ENCODE measurements at places on chromosomes 13 and 19.

DNA sequence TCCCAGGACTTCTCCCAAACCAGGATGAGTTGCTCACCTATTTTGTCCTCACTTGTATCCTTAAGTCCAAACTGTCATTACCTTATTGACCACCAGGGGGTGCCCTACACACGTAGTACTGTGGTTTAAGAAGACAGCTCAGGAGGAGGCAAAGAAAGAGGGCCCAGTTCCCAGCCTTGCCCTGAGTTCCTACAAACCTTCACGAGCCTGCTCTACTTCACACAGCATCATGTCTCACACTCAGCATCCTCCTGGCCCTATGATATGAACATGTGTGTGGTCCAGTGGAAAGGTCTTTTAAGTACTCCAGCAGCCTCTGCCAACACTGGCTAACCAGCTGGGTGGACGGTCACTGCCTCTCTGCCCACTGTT lies 8.1 kb upstream of the ZNF784 start:
- peak; percentile 80 for DNase-seq

- no peak for DNase-seq
Measured at GRCh38 chr19:45195764-45196163, 17.2 kb downstream of the BLOC1S3 start.

GRCh38 chr13:113178070-113178895 lies 19.8 kb downstream of the PROZ start:
- no peak for DNase-seq

- no peak for DNase-seq
Measured at GRCh38 chr13:53079691-53080090, 51.1 kb downstream of the OLFM4 start.

- DNase-seq = no peak
Measured at GRCh38 chr19:55603581-55604292, 1.7 kb upstream of the ZNF865 start.

Data from glutamatergic neuron (in vitro differentiated cells).